ENCODE measurements at places on chromosomes 13 and 19. TPM values are rescaled to one million over a fixed set of nuclear protein-coding genes. Genes with fewer than 3 reads are reported as not detected.

Gene ZNF844
- 22.5 TPM for total RNA-seq

Gene SWSAP1
- 2.8 TPM for total RNA-seq

Gene ZNF443
- 1.7 TPM for total RNA-seq

Gene FAAP24
- total RNA-seq, result 2.3 TPM

Gene ZNF491
- 1.5 TPM for total RNA-seq

Gene CYP2B6
- not detected for total RNA-seq

Gene KATNAL1
- total RNA-seq, result 7.4 TPM
